Inflammatory macrophage (primary cell): ENCODE measurements at places on chromosomes 7 and 10.

GRCh38 chr7:41809529-41809939, 106.6 kb upstream of the INHBA start:
- peak; percentile 77 for DNase-seq

DNA sequence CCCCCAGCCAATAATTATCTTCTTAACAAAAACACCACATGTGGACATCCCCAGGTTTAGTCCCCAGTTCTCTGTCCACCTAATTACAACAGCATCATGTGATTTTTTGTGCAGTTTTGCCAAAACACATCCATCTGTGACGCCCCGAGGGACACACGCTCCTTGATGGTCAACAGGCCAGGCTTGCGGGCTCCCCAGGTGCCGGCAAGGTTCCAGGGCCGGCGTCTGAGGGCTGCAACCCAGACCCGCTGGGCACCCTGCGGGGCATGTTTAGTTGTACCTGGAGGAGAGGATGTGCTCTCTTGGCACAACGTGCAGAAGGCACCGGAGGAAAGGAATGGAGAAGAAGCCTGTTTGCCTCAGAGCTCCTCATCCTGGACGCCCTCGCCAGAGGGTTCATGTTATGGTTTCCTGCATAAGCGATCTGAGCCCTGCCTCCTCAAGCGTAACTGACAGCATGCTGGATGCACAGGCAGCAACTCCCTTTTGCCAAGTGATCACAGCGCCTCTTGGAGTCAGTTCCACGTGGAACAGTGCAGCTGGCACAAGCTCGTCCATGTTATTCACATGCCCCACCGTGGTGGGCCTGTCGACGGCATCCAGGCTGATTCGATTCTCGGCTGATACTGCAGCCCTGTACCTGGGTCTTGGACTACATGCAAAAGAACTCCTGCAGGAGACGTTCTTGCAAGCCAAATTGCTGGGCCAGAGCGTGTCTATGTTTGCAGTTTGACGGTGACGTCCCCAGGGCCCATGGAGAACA, 41.6 kb downstream of the JAKMIP3 start:
- no peak for DNase-seq

- DNase-seq, result peak; percentile 96
These were observed 114.5 kb downstream of the HIP1 start for GRCh38 chr7:75624134-75624832.

DNA sequence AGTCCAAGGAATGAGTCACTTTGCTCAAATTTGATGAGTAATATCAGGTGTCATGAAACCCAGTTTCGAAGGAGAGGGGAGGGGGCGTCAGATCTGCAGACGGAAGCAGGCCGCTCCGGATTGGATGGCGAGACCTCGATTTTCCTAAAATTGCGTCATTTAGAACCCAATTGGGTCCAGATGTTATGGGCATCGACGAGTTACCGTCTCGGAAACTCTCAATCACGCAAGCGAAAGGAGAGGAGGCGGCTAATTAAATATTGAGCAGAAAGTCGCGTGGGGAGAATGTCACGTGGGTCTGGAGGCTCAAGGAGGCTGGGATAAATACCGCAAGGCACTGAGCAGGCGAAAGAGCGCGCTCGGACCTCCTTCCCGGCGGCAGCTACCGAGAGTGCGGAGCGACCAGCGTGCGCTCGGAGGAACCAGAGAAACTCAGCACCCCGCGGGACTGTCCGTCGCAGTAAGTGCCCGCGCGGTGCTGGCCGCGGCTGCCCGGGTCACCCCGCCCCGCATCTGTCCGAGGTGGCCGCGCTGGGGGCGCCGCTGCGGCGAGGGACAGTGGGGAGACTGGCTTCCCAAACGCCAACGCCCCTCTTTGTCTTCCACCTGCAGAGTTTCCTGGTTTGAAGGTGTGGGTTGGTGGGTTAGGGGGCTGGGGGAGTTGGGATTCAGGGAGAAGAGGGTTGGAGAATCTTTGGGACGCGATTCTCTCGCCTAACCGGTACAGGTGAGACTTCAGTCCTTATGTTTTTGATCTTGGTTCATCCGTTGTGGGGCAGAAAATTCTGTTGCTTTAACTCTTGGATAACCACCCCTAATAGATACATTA, at the start of gene TAC1:
Gene TAC1, plus strand, starts transcription at position 351 of the 829 bp plus-strand sequence. CDS start 527 bp downstream, outside the sequence.
- no peak for DNase-seq

DNA sequence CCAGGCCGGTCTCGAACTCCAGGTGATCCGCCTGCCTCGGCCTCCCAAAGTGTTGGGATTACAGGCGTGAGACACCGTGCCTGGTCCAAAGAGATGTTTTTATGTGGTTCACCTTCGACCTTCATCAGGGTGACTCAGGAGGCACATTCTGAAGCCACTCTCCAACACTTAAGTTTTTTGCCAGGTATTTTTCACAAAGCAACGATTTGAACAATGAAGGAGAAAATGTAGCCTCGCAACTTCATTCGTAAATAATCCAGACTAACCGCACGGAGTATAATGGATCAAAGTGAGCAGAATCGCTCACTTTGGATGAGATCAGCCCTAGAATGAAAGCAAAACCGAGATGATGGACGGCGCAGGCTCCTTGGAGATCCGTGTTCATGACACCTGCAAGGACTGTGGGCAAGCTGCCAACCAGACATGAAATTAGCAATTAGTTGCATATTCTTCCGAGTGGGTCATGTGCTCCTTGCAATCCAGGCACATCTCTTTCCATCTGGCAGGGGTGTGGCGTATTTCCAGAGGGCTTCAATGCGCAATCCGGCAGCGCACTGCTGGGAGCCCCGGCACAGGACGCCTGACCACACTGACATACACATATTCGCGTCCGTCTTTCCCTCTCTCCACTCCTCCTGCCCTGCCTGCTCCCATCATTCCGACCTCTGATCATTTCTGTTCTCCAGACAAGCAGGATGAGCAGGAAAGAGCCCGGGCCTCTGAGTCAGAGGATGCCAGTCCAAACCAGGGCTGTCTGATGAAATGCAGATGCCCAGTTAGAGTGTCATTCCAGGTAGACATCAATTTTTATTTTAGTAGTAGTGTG, 148.4 kb downstream of the KLF6 start:
- DNase-seq, result no peak
